Stimulated activated CD4-positive, alpha-beta T cell treated with anti-CD3 and anti-CD28 coated beads, Interleukin-1b, Interleukin-23, amount 100 ng/mL, for 1 hour (primary cell): ENCODE measurements at places on chromosomes 6 and 20.

- no peak for DNase-seq
Measured at GRCh38 chr20:45448270-45448669, 21.3 kb upstream of the WFDC2 start.

- DNase-seq = no peak
Measured at GRCh38 chr20:14507711-14508110, 170.3 kb upstream of the FLRT3 start.

GRCh38 chr6:111842891-111843290, 30.4 kb downstream of the FYN start:
- DNase-seq = no peak

DNA sequence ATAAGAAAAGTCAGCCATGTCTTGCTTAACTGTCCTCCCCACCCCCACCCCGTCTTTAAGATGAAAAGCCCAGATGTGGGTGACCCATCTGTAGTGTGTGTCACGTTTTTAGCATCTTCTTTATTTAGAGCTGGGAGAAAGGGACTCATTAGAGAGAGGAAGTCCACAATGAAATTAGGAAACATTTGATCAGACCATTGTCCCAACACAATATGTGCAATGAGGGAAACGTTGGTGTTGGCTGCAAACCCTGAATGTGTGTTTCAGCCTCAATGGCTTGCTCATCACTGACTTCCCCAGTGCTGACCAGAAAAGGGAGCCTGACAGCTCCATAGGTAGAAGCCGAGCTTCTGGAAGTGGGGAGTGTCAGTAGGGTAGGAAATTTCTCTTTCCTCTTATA, 475.7 kb downstream of the CD83 start:
- DNase-seq = no peak

DNA sequence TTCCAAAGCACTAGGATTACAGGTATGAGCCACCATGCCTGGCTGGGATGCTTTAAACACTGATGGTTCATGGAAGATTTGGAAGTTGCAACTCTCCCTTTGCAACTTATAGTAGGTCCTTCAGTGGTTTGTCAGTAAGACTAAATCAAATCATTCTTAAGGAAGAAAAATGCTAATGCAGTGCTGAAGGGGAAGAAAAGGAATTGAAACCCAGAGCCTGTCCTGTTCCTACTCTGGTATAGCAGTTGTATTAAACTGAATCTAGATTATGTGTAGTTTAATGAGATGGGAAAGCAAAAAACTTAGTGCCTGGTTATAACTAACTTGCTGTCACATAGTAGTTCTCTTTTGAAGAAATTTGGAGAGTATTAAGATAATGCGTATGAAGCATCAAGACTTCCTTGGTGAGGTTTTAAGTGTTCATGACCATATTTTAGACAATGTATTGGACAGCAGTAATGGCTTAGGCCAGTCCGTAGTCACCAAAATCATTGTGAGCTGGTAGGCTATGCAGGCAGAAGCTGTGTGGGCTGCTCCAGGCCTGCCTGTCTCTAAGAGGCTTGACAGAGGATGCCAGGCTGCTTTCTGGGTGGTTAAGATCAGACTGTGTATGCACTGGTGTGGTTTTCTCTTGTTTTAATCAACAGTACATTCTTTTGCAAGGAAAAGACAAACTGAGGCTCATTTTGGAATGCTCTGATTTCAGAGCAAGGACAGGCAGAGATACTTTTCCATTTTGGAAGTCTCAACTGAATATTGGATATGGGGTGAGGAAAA, 14.0 kb downstream of the PAQR8 start:
- no peak for DNase-seq

GRCh38 chr20:2006452-2007361, 12.8 kb upstream of the PDYN start:
- no peak for DNase-seq

- no peak for DNase-seq
Measured at GRCh38 chr20:36493801-36494114, 47.6 kb upstream of the MYL9 start.

DNA sequence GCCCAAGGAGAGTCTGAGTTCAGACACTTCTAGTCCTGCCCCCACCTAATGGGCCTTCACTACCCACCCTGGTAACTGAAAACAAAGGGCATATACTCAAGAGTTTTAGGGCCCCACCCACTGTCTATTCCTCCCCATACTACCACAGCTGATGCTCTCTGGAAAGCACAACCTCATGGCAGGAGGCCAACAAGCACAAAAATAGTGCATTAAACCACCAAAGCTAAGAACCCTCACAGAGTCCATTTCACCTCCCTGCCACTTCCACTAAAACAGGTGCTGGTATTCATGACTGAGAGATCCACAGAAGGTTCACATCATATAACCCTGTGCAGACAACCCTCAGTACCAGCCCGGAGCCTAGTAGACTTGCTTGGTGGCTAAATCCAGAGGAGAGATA, 132.1 kb upstream of the ADGRB3 start:
- DNase-seq = no peak

- DNase-seq = no peak
Measured at GRCh38 chr6:4078691-4079471, at the start of gene FAM217A. TSS of gene FAM217A (minus strand) at chr6:4079137. CDS start at chr6:4077414, 1,723 bp downstream.

DNA sequence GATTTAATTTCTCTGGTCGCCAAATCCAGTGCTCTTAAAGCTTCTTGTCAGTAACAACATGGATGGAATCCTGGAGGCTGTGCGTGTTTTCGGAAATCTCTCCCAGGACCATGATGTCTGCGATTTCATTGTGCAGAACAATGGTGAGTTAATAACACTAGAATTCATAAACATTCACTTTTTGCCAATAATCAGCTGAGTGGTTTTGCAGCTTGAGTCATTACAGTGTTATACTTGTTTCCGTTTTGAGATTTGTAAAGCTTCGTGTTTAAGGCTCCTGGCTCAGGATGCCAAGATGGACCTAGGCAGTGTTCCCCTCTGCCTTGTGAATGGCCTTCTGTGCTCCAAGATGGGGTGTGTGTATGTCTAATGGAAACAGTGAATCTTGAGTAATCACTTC, 113.8 kb downstream of the ARMC2 start:
- no peak for DNase-seq

- no peak for DNase-seq
Measured at GRCh38 chr6:46440141-46440540, 51.1 kb downstream of the RCAN2 start.

DNA sequence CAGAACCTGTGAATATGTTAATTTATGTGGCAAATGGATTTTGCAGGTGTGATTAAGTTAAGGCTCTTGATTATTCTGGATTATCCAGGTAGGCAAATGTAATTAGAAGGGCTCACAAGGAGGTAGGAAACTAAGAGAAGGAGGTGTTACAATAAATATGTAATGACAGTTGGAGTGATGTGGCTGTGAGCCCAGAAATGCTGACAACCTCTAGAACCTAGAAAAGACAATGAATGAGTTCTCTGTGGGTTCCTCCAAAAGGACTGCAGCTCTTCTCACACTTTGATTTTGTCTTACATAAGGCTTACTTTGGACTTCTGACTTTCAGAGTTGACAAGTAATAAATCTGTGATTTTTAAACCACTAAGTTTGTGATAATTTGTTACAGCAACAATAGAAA, 406.6 kb upstream of the EPHA7 start:
- no peak for DNase-seq

DNA sequence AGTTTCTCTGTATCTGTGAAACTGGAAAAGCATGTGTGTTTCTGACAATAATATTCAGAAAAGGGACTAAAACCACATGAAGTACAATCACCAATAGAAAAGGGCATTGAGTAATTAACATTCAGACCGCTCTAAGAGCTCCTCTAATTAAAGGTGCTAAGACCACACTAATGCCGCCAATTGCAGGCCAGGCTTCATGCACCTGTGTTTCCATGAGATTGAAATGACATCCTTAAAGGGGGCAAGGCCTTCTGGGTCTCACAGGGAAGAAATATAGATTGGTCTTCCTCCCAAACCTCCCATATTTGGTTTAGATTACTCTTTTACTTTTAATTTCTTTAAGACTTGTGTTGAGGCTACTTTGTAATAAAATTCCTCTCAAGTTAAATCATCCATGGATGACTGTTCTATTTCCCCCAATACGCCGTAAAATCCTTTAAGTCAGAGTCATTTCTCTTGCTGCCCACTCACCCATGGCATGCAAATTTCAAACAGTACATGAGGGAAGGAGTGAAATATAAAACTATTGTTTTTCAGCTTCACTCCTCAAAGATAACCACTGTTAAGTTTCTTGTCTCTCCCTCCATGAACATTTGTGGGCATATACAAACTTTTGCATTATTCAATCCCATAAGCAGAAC, 110.6 kb downstream of the UBE3D start:
- DNase-seq = no peak

- DNase-seq = no peak
Measured at GRCh38 chr6:44275749-44276648, 5.7 kb downstream of the TMEM151B start.

GRCh38 chr6:7891078-7891872, 19.3 kb downstream of the TXNDC5 start:
- no peak for DNase-seq

DNA sequence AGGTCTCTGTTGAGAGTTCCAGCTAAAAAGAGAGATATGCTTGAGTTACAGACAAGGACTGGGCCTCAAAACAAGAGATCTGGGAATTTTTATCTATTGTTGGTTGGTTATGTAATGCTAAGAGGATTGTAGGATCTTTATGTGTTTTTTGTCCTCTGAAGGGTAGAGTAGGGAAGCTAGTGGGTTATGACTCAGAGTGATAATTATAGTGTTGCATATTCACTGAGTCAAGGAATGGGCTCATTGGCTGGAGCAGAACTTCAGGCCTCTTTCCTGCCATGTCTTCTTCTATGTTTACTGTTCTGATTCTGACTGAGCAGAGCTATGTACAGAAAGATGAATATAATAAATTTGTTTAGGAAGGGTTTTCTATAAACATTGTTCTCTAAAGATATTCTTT, 66.1 kb upstream of the NOX3 start:
- DNase-seq = no peak

- no peak for DNase-seq
Measured at GRCh38 chr6:168097621-168098430, 18.8 kb upstream of the FRMD1 start.

- DNase-seq = no peak
Measured at GRCh38 chr20:11117808-11118528, 444.2 kb upstream of the JAG1 start.

DNA sequence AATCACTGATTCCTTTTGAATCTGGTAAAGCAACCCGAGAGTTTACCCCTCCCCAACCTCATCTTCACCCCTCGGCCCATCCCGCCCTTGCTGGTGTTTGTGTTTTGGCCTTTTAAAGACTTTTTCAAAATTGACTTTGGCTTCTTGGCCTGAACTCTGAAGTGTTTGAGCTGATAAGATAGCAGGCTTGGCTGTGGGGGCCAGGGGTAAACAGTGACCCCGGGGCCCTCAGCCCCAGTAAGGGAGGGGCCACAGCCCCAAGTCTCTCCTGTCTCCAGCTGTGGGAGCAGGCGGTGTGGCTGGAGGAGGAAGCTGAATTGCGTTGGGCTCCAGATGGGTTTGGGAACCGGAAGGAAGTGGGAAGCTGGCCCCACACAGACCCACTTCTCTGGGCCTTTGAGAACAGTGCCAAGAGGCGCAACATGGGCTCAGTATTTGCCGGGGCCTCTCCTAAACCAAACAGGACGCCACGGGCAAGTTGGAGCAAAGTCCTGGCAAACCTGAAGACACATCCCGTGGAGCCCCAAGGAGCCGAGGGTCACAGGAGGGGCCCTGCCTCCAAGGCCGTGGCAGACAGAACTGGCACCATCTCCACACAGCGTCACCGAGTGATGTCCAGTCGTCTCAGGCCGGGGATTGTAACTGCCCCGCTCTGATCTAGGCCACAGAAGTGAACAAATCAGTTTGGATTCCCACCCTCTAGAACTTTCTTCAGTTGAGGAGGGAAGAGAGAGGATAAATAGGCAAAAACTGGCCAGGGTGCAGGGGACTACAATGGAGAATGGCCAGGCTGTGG, 54.3 kb upstream of the PTPN1 start:
- DNase-seq = no peak

GRCh38 chr20:33407251-33407650, 5.9 kb upstream of the CDK5RAP1 start:
- no peak for DNase-seq

DNA sequence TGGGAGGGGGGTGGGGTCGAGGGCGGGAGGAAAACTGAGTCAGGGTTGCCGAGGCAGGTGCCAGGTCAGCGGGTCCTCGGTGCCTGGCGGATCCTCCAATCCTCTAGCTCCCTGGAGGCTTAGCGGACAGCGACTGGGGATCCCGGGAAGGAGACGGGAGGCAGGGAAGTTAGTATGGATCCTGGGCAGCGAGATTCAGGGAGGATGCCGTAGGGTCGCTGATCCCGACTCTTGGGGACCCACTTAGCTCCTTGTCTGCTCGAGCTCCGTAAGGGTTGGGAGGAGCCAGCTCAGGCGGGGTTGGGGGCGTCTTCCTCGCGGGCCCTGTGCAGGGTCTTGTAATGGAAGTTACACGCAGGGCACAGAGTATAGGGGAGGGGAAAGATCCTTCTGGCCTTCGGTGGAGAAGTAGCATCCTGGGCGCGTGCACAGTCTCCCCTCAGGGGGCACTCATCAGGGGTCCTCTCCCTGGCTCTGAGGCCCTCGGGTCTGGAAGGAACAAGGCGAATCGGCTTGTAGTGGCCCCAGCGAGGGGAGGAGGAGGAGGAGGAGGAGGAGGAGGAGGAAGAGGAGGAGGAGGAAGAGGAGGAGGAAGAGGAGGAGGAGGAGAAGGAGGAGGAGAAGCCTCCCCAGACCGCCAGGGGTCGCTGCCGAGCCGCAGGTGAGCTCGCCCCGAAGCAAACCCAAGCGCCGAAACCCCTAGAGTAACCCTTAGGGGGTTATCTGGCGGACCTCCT, 6.4 kb upstream of the SLC12A5 start:
- DNase-seq = peak; percentile 73

- no peak for DNase-seq
Measured at GRCh38 chr6:119934816-119935215, 585.3 kb upstream of the MAN1A1 start.

DNA sequence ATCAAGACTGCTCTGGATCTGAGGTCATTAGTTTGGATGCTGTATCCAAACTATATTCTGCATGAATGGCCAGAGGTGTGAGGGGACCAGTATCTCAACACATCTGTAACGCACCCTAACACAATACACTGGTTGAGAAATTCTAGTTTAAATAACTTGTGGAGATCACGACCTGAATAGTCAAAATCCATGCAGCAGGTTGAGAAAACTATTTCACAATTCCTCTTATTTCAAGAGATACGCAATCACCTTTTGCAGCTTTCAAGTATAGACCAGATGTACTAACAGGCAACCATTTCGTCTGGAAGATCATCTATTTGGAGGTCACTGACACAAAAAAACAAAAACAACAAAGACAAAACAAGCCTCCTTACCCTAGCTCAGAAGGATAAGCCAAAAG, 11.1 kb downstream of the CSNK2A1 start:
- DNase-seq = no peak

- DNase-seq = no peak
Measured at GRCh38 chr20:21513881-21514540, at the start of gene NKX2-2. TSS of gene NKX2-2 (minus strand) at chr20:21514064. CDS start at chr20:21513669, 395 bp downstream.
